ENCODE measurements at places on chromosomes 16 and 17. TPM values are rescaled to one million over a fixed set of nuclear protein-coding genes. Genes with fewer than 3 reads are reported as not detected.

GRCh38 chr17:65027305-65027704 lies 29.2 kb downstream of the GNA13 start:
- H3K27ac ChIP-seq: no peak overlapping the region
- no peak for DNase-seq
- H3K27me3 ChIP-seq: no peaks in the 10 kb centered on the region

Gene SLFN13
- total RNA-seq: 31.8 TPM

DNA sequence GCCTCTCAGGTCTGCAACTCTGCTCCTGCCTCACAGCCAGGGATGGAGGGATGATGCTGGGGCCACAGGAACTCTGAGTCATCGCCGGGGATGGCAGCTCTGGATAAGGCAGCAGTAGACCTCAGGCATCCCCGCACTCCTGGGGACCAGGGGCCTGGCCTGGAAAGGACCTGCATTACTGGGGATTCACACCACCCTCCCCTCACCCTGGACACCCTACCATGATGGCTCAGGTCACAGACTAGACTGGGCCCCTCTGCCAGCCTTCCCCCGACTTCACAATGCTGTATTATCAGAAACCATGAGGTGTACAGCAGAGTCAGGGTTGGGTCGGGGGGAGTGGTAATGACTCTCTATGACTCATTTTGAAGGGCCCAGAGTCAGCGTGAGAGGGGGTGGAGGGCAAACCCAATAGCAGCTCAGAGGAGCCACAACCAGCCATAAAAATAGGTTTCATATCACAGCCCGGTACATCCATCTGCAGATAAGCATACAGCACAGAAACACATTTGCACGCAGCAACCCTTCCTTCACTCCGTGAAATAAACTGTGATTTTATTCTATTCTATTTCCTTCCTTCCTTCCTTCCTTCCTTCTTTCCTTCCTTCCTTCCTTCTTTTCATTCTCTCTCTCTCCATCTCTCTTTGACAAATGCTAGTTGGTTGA lies 28.8 kb downstream of the DYNLRB2 start:
- H3K36me3 ChIP-seq: no peaks in the 10 kb centered on the region
- H3K27me3 ChIP-seq: no peaks in the 10 kb centered on the region

DNA sequence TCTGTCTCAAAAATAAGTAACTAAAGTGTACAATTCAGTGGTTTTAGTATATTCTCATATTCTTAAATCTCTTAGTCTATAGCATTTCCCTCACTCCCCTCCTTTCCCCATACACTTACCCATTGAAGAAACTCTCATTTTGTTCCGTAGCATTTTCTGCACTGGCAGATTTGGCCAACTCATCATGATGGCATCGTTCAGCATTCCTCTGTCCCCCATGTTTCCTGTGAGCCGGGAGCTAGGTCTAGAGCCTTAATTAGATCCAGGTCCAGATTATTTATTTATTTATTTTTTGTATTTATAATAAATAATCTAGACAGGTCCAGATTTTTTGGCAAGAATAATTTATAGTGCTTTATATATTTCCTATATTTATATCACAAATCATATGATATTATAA lies 31.0 kb downstream of the HEATR3 start:
- no peaks in the 10 kb centered on the region for H3K4me1 ChIP-seq
- H3K27me3 ChIP-seq: no peaks in the 10 kb centered on the region
- peaks cover 9% of the 10 kb centered on the region for H3K36me3 ChIP-seq
- no peak overlapping the region for H3K4me3 ChIP-seq
- no peak overlapping the region for H3K27ac ChIP-seq
- DNase-seq: no peak

GRCh38 chr17:27485716-27486495 lies 29.7 kb downstream of the KSR1 start:
- H3K27me3 ChIP-seq: no peaks in the 10 kb centered on the region
- DNase-seq: no peak
- peaks cover 47% of the 10 kb centered on the region for H3K4me1 ChIP-seq
- no peaks in the 10 kb centered on the region for H3K36me3 ChIP-seq
- H3K27ac ChIP-seq: peak overlapping the region; percentile 45
- H3K4me3 ChIP-seq: no peak overlapping the region

DNA sequence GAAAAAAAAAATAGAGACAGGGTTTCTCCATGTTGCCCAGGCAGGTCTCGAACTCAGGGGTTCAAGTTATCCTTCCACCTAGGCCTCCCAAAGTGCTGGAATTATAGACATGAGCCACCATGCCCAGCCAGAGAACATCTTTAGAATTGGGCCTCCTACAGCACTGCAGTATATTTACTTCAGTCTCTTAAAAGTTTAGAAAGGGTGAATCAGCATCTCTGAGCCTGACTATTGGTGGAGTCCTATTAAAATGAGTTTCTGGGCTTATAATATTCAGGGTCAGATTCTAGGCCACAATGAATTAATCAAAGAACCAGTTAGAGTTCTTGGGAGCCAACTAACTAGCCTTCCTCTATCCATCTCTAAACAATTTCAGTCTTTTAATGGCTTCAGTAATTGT lies 22.8 kb downstream of the TADA2A start:
- no peak overlapping the region for H3K4me3 ChIP-seq
- H3K4me1 ChIP-seq: no peaks in the 10 kb centered on the region
- no peak for DNase-seq
- peaks cover 13% of the 10 kb centered on the region for H3K36me3 ChIP-seq
- H3K27me3 ChIP-seq: no peaks in the 10 kb centered on the region

GRCh38 chr17:34464812-34465211 lies 101.8 kb upstream of the CCL1 start:
- H3K36me3 ChIP-seq: no peaks in the 10 kb centered on the region
- no peaks in the 10 kb centered on the region for H3K4me1 ChIP-seq
- DNase-seq: no peak

Gene ARHGAP27
- 38.6 TPM for total RNA-seq

DNA sequence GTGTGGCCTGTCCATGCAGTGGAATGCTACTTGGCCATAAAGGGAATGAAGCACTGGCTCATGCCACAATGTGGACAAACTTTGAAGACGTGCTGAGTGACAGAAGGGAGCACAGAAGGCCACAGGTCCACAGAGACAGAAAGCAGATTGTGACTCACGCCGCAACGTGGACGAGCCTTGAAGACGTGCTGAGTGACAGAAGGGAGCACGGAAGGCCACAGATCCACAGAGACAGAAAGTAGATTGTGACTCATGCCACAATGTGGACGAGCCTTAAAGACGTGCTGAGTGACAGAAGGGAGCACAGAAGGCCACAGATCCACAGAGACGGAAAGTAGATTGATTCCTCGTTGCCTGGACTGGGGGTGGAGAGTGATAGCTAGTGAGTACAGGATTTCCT lies 19.2 kb downstream of the ZC3H18 start:
- no peak for DNase-seq
- H3K36me3 ChIP-seq: peaks cover 34% of the 10 kb centered on the region
- peaks cover 3% of the 10 kb centered on the region for H3K4me1 ChIP-seq
- H3K27me3 ChIP-seq: no peaks in the 10 kb centered on the region
- no peak overlapping the region for H3K27ac ChIP-seq

DNA sequence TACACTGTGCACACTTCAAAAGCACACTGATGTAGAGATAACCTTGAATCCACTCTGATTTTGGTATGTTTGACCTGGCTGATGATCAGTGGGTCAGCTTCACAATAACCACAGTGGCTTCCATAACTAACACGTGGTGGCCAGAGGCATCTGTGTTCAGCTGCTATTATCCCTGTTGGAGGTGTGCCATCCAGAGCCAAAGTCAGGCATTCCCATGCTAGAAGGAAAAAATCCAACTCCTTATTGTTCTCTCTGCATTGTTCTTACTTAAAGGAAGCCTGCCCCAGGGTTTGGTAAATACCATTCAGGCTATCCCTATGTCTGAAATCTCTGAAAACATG lies 127.3 kb upstream of the MON1B start:
- H3K4me1 ChIP-seq: peaks cover 18% of the 10 kb centered on the region
- no peaks in the 10 kb centered on the region for H3K36me3 ChIP-seq
- DNase-seq: no peak
- H3K27ac ChIP-seq: no peak overlapping the region
- no peak overlapping the region for H3K4me3 ChIP-seq
- H3K27me3 ChIP-seq: no peaks in the 10 kb centered on the region

DNA sequence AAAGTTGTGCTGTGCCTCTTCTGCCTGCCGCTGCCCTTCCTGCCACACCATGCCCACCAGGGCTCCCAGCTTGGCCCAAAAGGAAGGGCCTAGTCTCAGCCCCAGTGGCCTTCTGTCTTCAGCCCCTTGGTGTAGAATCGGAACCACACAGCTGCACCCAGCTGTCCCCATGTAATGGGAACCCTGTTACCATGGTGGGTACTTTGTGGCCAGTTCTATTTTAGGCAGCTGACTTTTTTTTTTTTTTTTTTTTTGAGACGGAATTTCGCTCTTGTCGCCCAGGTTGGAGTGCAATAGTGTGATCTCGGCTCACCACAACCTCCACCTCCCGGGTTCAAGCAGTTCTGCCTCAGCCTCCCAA lies 163.3 kb upstream of the GSE1 start:
- H3K4me3 ChIP-seq: no peak overlapping the region
- H3K36me3 ChIP-seq: no peaks in the 10 kb centered on the region
- H3K27me3 ChIP-seq: no peaks in the 10 kb centered on the region
- peaks cover 28% of the 10 kb centered on the region for H3K4me1 ChIP-seq
- H3K27ac ChIP-seq: no peak overlapping the region

GRCh38 chr16:85057948-85058347 lies 30.4 kb downstream of the KIAA0513 start:
- peak overlapping the region; percentile 20 for H3K27ac ChIP-seq
- H3K4me3 ChIP-seq: no peak overlapping the region
- peaks cover 8% of the 10 kb centered on the region for H3K4me1 ChIP-seq
- DNase-seq: peak; percentile 87
- no peaks in the 10 kb centered on the region for H3K36me3 ChIP-seq
- no peaks in the 10 kb centered on the region for H3K27me3 ChIP-seq

GRCh38 chr17:28563475-28563874 lies 7.8 kb downstream of the PIGS start:
- H3K4me3 ChIP-seq: no peak overlapping the region
- no peaks in the 10 kb centered on the region for H3K27me3 ChIP-seq
- peaks cover 4% of the 10 kb centered on the region for H3K4me1 ChIP-seq
- peak; percentile 49 for DNase-seq
- H3K27ac ChIP-seq: no peak overlapping the region

Gene CACNG5
- not detected for total RNA-seq

Gene KRT28
- not detected for total RNA-seq

Gene ABCC12
- total RNA-seq: not detected

Gene CMTM2
- 1.1 TPM for total RNA-seq

- H3K27ac ChIP-seq: no peak overlapping the region
- no peaks in the 10 kb centered on the region for H3K4me1 ChIP-seq
- peak; percentile 17 for DNase-seq
- H3K27me3 ChIP-seq: no peaks in the 10 kb centered on the region
- no peak overlapping the region for H3K4me3 ChIP-seq
Measured at GRCh38 chr16:51034481-51035109, 116.5 kb downstream of the SALL1 start.

- no peaks in the 10 kb centered on the region for H3K36me3 ChIP-seq
- H3K4me1 ChIP-seq: no peaks in the 10 kb centered on the region
- no peak overlapping the region for H3K27ac ChIP-seq
- no peak overlapping the region for H3K4me3 ChIP-seq
- no peak for DNase-seq
- no peaks in the 10 kb centered on the region for H3K27me3 ChIP-seq
Measured at GRCh38 chr17:62307196-62307595, 73.2 kb upstream of the EFCAB3 start.

GRCh38 chr17:59907467-59907866 lies 14.5 kb downstream of the RPS6KB1 start:
- DNase-seq: no peak
- H3K27ac ChIP-seq: no peak overlapping the region
- H3K4me3 ChIP-seq: no peak overlapping the region
- H3K36me3 ChIP-seq: peaks cover 5% of the 10 kb centered on the region
- H3K4me1 ChIP-seq: no peaks in the 10 kb centered on the region

Data from thyroid gland (tissue), 4 donors.